Upper lobe of left lung (tissue), 6 donors: ENCODE measurements at places on chromosomes 4 and X.

GRCh38 chr4:115687052-115687755 is 573.8 kb upstream of the NDST4 start:
- no peaks in the 10 kb centered on the region for H3K36me3 ChIP-seq
- no peak overlapping the region for H3K27ac ChIP-seq
- H3K4me3 ChIP-seq = no peak overlapping the region
- no peaks in the 10 kb centered on the region for H3K4me1 ChIP-seq

DNA sequence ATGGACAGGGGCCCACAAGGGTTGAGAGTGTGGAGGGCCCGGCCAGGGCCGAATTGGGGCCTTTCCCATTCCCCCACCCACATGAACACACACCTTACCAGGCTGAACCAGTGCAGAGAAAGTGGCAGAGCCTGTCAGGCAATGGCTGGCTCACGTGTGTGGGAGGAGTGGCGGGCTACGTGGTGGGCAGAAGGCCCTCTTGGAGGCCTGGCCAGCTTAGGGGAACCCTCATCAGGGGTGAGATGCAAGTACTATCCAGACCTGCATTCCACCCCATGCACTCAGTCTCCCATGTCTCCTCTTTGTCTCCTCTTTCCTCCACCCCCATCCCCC is 965 bp downstream of the TCEAL4 start:
- H3K4me3 ChIP-seq = peak overlapping the region; percentile 65
- DNase-seq = no peak
- no peaks in the 10 kb centered on the region for H3K27me3 ChIP-seq
- H3K36me3 ChIP-seq = no peaks in the 10 kb centered on the region
- H3K4me1 ChIP-seq = no peaks in the 10 kb centered on the region

DNA sequence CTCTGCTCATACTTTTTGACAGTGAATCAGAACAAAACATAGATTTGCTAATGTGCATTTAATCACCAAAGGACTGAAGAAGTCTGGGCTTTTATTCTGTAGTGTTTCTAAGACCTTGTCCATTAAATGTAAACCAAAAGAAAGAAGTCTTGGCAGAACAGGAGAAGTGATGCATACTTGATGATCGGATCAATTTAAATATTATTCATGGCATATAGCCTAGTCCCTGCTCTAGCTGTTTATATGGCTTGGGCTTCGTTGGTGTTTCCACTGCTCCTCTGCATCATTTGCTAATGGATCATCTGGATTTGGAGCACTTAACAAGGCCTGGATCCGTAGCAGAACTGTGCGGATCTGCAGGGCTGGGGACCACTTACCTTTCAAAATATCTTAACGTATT is 566.6 kb downstream of the GALNTL6 start:
- H3K27me3 ChIP-seq = no peaks in the 10 kb centered on the region
- no peak overlapping the region for H3K27ac ChIP-seq
- no peaks in the 10 kb centered on the region for H3K4me1 ChIP-seq
- DNase-seq = no peak

GRCh38 chrX:153769865-153770600 is 6.0 kb downstream of the PLXNB3 start:
- DNase-seq = peak; percentile 56
- no peaks in the 10 kb centered on the region for H3K27me3 ChIP-seq
- H3K36me3 ChIP-seq = no peaks in the 10 kb centered on the region
- H3K4me3 ChIP-seq = no peak overlapping the region
- H3K27ac ChIP-seq = no peak overlapping the region

GRCh38 chr4:8168232-8168631 is 9.6 kb upstream of the ABLIM2 start:
- no peak overlapping the region for H3K4me3 ChIP-seq
- no peaks in the 10 kb centered on the region for H3K36me3 ChIP-seq
- H3K27ac ChIP-seq = no peak overlapping the region
- H3K27me3 ChIP-seq = no peaks in the 10 kb centered on the region

- no peaks in the 10 kb centered on the region for H3K27me3 ChIP-seq
- no peak overlapping the region for H3K4me3 ChIP-seq
- no peak overlapping the region for H3K27ac ChIP-seq
- no peaks in the 10 kb centered on the region for H3K36me3 ChIP-seq
- DNase-seq = no peak
- no peaks in the 10 kb centered on the region for H3K4me1 ChIP-seq
Measured at GRCh38 chr4:61152433-61152832, 47.7 kb upstream of the ADGRL3 start.

DNA sequence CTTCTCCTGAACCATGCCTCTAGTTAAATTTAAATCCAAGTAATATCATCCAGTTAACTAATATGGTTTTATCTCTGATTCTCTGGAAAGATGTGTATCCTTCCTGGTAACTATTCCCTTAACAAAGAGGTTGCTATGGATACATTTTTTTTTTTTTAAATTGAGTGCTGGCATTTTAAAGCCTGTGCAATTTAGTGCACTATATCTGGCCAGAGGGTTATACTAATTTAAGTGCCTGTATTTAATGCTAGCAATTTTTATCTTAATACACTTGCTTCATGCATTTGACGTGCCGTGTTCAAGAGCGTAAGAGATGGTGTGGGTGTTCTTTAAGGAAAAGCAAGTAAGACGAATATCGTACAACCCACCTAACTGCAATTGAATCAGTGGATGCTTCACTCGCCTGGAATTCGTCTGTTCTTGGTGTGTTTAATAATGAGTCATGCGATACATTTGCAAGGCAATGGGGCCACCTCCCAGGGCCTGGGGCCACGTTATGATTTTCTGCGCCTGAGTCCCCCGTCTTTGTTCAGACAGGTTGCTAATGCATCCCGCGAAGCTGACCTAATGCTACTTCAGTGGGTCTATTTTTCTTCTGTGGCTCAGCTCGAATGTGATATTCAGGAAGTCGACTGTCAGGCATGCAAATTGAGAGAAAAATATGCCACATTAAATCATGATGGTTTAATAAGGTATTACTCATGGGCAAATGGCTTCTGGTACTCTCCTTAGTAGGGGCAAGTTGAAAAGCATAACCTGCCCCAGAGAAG is 14.2 kb upstream of the MID1 start:
- DNase-seq = no peak
- no peak overlapping the region for H3K27ac ChIP-seq
- H3K4me3 ChIP-seq = no peak overlapping the region
- no peaks in the 10 kb centered on the region for H3K27me3 ChIP-seq
- H3K36me3 ChIP-seq = no peaks in the 10 kb centered on the region

- H3K4me3 ChIP-seq = peak overlapping the region; percentile 100
- peak overlapping the region; percentile 94 for H3K27ac ChIP-seq
- H3K36me3 ChIP-seq = peaks cover 11% of the 10 kb centered on the region
- DNase-seq = no peak
- no peaks in the 10 kb centered on the region for H3K27me3 ChIP-seq
Measured at GRCh38 chr4:780716-781492, 45.0 kb downstream of the CPLX1 start.

GRCh38 chr4:24956091-24956490 is 43.2 kb upstream of the CCDC149 start:
- no peaks in the 10 kb centered on the region for H3K27me3 ChIP-seq
- no peaks in the 10 kb centered on the region for H3K36me3 ChIP-seq
- no peak overlapping the region for H3K4me3 ChIP-seq
- H3K27ac ChIP-seq = no peak overlapping the region
- DNase-seq = no peak
- H3K4me1 ChIP-seq = no peaks in the 10 kb centered on the region

- H3K27me3 ChIP-seq = no peaks in the 10 kb centered on the region
- H3K4me1 ChIP-seq = no peaks in the 10 kb centered on the region
- DNase-seq = no peak
- no peaks in the 10 kb centered on the region for H3K36me3 ChIP-seq
Measured at GRCh38 chr4:64251781-64252180, 157.5 kb downstream of the TECRL start.

- DNase-seq = peak; percentile 48
- H3K4me1 ChIP-seq = no peaks in the 10 kb centered on the region
- H3K27me3 ChIP-seq = no peaks in the 10 kb centered on the region
Measured at GRCh38 chr4:141216002-141216761, 4.5 kb upstream of the ZNF330 start.

DNA sequence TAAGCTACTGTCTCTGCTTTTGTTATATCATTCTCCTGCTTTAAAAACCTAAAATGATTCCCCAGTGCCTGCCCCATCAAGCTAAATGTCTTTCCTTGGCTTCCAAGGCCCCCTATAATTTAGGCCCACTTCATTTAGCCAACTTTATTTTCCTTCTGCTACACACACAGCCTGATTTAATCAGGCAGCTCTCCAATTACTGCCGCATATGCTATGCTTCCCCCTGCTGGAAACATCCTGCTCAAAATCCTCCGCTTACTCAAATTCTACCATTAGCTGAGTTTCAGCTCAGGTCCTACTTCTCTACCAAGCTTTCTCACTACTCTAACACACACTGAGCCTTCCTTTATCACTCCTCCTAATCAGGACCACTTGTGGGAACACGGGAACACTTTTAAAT is 17.0 kb downstream of the LAMP2 start:
- peaks cover 7% of the 10 kb centered on the region for H3K36me3 ChIP-seq
- peaks cover 4% of the 10 kb centered on the region for H3K4me1 ChIP-seq
- H3K27ac ChIP-seq = no peak overlapping the region
- no peaks in the 10 kb centered on the region for H3K27me3 ChIP-seq
- DNase-seq = no peak
- H3K4me3 ChIP-seq = no peak overlapping the region

GRCh38 chr4:180558427-180558826 is 1684.8 kb upstream of the TENM3 start:
- H3K4me1 ChIP-seq = no peaks in the 10 kb centered on the region
- no peak overlapping the region for H3K27ac ChIP-seq
- H3K36me3 ChIP-seq = no peaks in the 10 kb centered on the region
- H3K4me3 ChIP-seq = no peak overlapping the region
- no peak for DNase-seq

DNA sequence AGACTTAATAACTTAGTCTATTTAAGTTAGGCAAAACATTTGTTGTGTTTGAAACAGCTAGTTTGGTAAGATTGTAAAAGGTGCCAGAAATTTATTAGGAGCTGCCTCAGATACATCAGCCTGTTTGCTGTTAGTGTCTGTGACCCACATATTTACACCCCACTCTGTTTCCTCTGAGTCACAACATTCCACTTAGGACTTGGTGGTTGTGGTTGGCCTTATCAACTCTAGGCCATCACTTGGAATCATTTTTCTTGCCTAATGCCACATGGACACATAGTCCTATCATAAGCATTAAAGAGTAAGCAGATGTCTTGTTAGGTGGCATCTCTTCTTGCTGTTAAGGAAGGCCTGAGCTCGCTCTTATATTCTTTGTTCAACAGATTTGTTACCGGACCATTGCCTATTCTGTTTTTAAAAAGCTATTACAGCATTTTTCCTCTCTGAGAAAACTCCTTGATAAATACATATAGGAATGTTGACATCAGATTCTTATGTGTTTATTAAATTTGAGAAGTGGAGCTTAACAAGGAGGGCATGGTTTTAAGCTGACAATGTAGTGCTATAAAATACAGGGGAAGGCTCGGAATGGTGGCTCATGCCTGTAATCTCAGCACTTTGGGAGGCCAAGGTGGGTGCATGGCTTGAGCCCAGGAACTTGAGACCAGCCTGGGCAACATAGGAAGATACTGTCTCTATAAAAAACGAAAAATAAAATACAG is 51.2 kb upstream of the PGRMC2 start:
- no peak overlapping the region for H3K27ac ChIP-seq
- H3K4me3 ChIP-seq = no peak overlapping the region
- H3K4me1 ChIP-seq = no peaks in the 10 kb centered on the region
- H3K27me3 ChIP-seq = no peaks in the 10 kb centered on the region
- H3K36me3 ChIP-seq = no peaks in the 10 kb centered on the region
- DNase-seq = no peak

DNA sequence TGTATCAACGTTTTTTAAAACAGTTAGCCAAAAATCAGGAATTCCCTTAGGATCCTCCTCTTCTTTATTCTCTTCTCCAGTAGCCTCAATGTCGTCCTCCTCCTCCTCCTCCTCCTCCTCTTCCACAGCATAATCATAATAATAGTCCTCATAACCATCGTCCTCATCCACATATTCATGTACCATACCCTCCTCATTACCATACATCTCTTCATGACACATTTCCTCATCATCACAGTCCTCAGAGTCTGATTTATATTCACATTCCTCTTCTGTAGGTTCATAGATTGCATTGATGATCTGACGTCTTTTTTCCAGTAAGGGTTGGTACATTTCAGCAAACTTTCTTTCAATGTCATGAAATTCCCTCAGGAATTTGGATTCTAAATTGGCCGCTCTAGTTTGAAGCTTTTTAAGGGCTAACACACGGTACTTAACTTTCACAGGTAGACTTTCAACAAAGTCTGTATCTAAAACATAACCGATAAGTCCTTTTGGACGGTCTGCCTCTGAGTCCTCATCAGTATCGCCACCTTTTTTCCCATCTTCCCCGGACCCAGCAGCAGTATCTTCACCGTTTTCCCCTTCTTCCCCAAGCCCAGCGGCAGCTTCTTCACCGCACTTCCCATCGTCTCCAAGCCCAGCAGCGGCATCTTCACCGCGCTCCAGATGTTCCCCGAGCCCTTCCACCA is 771 bp downstream of the NAP1L2 start:
- H3K27me3 ChIP-seq = no peaks in the 10 kb centered on the region
- no peaks in the 10 kb centered on the region for H3K4me1 ChIP-seq
- peak overlapping the region; percentile 50 for H3K4me3 ChIP-seq

DNA sequence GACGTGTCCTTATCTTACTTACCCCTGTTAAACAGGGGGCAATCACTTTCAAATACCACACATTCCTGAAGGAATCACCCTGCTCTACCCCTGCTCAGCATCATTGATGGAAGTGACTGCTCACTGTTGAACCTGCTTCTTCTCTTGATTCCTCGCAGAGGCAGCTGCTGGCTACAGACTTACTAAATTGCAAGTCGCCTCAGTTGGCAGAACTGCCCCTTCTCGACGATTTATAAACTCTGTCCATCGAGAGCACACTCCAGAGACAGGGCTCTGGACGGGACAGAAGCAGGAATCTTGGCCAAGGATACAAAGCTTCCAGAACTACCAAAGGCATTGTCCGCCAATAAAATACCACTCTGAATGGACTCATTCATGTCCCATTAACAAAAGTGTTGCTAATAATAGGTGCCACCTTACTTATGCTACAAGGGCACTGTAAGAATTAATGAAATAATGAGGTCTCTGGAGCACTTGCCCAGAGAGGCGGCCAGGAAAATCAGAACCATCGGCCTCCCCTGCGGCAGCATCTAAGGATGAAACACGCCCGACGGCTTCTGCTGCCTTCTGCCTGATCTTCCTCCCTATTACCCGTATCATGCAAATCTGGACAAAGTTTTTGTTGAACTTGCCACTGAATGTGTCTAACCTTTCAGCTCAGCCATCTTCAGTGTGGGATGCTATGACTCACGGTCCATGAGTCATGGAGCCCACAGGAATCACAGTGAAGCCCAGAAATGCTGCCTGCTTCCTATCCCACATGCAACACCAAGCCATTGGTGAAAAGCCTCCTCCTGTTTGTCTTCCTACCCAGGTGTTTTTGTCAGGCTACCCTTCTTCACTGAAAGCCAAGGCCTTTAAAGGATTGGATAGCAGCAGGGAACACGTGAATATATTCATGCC is 164.9 kb downstream of the MAML3 start:
- no peaks in the 10 kb centered on the region for H3K27me3 ChIP-seq
- H3K27ac ChIP-seq = no peak overlapping the region
- no peak for DNase-seq

GRCh38 chrX:120147537-120147936 is 10.9 kb upstream of the RHOXF2 start:
- H3K36me3 ChIP-seq = no peaks in the 10 kb centered on the region
- no peaks in the 10 kb centered on the region for H3K27me3 ChIP-seq
- H3K4me3 ChIP-seq = no peak overlapping the region
- H3K4me1 ChIP-seq = no peaks in the 10 kb centered on the region

- no peaks in the 10 kb centered on the region for H3K4me1 ChIP-seq
- H3K36me3 ChIP-seq = no peaks in the 10 kb centered on the region
- no peak overlapping the region for H3K4me3 ChIP-seq
- no peak for DNase-seq
Measured at GRCh38 chr4:77430847-77431246, 174.8 kb upstream of the CXCL13 start.

GRCh38 chrX:117808426-117808825 is 308.2 kb downstream of the KLHL13 start:
- no peaks in the 10 kb centered on the region for H3K36me3 ChIP-seq
- H3K27me3 ChIP-seq = no peaks in the 10 kb centered on the region
- H3K27ac ChIP-seq = no peak overlapping the region
- DNase-seq = no peak
- no peak overlapping the region for H3K4me3 ChIP-seq
